Activated naive CD4-positive, alpha-beta T cell treated with anti-CD3 and anti-CD28 coated beads, Interleukin-2, amount 10 ng/mL, durations not matched to agents 5 hours and 36 hours (primary cell): ENCODE measurements at places on chromosomes 5 and 9. TPM values are rescaled to one million over a fixed set of nuclear protein-coding genes. Genes with fewer than 3 reads are reported as not detected.

Gene FOXD4L4
- 0.19 TPM for total RNA-seq

Gene LRRC14B
- total RNA-seq: not detected

Gene PIP5KL1
- total RNA-seq: 1.2 TPM

Gene ZNF883
- 0.60 TPM for total RNA-seq

Gene SLC23A1
- 0.48 TPM for total RNA-seq

Gene PRR16
- not detected for total RNA-seq

Gene ZNF483
- 2.8 TPM for total RNA-seq

Gene PTPN3
- not detected for total RNA-seq

Gene RACK1
- total RNA-seq: 2,645 TPM

Gene ERP44
- 16.0 TPM for total RNA-seq

Gene MYMK
- not detected for total RNA-seq
